ENCODE measurements at places on chromosomes 2 and 18.

DNA sequence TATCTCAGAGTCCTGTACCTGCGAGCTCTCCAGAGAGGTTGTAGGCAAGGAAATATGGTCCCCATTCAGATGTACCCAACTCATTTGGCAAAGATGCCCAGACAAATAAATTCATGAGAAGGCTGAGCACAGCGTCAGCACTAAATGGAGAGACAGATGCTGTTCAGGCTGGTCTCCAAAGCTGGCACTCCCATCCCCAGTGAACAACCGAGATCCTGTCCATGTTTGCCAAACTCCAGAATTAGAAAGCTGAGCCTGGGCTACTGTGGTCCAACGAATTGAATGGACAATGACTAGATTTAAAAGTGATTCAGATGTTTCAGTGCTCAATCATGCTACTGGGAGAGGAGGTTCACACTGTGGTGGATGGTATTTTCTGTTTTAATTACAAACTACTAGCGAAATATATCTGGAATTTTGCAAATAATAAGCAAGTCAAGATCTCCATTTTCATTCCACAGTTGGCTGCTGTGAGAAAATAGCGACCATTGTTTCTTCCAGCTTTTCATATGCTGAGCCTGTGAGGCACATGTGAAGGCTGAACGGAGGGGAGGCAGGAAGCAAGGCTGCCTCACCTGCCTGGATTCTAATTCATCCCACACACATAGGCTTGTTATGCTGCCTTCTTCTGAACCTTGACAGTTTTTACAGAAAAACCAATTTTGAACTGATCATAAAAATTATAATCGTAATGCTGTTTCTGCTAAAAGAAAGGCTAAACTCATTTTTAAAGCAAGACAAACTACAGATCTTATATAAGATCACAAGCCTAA, 22.6 kb upstream of the DAPL1 start:
- no peak for DNase-seq

DNA sequence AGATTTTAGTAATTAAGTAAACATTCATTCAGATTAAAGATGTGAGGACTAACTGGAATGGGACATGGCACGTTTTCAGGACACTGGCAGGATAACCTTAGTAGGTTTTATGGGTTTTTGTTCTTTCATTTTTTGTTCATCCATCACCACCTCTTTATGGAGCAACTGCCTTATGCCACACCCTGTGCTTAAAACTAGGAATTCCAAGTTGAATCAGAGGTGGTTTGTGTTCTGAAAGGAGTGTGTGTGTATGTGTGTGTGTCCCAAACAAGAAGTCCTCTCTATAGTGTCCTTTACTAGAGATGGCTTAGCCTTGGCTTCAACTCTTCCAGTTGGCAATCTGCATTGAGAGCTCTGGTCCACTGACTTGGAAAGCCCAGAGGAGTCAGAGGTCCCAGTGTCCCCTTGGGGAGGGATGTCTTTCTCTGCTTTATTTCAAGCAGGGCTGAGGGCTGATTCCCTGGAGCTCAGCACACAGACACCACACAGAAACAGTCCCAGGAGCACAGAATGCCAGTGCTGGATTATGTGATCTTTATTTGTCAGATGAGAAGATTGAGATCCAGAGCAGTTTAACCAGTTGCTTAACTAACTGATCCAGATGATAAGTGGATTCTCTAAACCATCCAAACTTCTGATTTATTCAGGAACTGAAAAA, 25.2 kb downstream of the RHOB start:
- DNase-seq: no peak

DNA sequence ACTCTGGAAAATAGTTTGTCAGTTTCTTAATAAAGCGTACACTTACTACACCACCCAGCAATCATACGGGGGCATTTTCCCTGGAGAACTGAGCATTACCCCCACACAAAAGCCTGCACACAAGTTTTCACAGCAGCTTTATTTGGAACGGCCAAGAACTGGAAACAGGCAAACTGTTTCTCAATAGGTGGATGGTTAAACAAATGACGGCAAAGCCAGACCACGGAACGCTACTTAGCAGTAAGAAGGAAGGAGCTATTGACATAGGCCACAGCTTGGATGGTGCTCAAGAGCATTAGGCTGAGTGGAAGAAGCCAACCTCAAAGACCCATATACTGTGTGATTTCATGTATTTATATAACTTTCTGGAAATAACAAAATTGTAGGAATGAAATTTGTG, 9.0 kb downstream of the MALL start:
- DNase-seq: no peak

DNA sequence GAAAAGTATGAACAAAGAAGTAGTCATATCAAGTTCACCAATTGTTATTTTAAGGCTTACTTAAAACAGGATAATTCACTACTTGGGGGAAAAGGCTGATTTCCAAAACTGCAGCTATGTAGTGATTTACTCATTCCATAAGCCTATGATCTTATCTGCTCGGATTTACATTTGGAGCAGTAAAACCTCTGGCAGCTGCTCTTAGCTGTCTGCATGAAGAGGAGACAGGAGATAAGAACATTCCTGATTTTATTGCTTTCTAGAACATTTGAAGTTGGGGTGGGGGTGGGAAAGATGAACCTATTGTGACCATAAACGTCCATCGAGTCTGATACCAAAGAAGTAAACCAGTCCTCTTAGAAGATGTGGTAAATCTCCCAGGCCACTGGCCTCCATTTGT, 120.9 kb downstream of the MMADHC start:
- DNase-seq: no peak

DNA sequence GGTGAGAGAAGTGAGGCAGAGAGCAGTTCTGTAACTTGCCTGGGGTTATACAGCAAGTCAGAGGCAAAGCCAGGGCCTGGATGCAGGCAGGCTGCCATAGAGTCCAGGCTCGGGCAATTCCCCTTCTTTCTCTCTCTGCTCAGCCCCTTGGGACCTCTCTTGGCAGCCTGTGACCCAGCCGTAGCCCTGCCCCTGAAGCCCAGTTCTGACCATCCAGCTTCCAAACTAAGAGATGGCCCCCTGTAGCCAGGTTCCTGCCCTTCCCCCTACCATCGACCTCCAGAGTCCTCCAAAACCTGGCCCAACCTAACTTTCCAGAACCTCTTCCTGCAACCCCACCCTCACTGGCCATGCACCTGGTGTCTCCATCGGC, 201.2 kb downstream of the CTIF start:
- DNase-seq: no peak
